ENCODE measurements at places on chromosomes 6 and 20. TPM values are rescaled to one million over a fixed set of nuclear protein-coding genes. Genes with fewer than 3 reads are reported as not detected.

The SMIM8 gene
- 10.1 TPM for total RNA-seq

The IRAK1BP1 gene
- total RNA-seq = 2.7 TPM

The PTP4A1 gene
- 42.6 TPM for total RNA-seq

The SALL4 gene
- total RNA-seq = not detected

The ABHD16A gene
- total RNA-seq = 20.9 TPM

The IP6K3 gene
- total RNA-seq = not detected

The MCHR2 gene
- not detected for total RNA-seq

The NKX2-4 gene
- not detected for total RNA-seq

The CDK19 gene
- total RNA-seq = 14.7 TPM

The BTN1A1 gene
- total RNA-seq = not detected

The WFDC5 gene
- 0.23 TPM for total RNA-seq

The IFNGR1 gene
- 20.8 TPM for total RNA-seq

The LHFPL5 gene
- not detected for total RNA-seq

All from activated CD4-positive, alpha-beta T cell treated with anti-CD3 and anti-CD28 coated beads for 36 hours (primary cell).